ENCODE measurements at places on chromosomes 4 and X.

DNA sequence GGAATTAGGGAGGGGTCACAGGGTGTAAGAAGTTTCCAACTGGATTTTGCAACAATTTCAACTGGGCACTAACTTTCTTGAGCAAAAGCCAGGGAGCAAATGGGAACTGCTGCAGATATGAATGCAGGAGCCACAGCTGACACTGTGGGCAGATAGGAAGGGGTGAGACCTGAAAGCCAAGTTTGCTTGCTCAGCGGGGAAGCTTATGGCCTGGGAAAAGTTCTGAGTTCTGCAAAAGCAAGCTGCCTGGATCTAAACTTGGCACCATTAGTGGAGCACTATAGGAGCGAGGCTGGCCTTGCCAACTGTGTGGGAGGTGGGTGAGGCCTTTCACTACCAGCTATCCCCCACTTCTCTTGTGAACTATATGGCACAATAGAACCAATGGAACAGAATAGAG lies 11.1 kb downstream of the CYSLTR1 start:
- no peak for DNase-seq

DNA sequence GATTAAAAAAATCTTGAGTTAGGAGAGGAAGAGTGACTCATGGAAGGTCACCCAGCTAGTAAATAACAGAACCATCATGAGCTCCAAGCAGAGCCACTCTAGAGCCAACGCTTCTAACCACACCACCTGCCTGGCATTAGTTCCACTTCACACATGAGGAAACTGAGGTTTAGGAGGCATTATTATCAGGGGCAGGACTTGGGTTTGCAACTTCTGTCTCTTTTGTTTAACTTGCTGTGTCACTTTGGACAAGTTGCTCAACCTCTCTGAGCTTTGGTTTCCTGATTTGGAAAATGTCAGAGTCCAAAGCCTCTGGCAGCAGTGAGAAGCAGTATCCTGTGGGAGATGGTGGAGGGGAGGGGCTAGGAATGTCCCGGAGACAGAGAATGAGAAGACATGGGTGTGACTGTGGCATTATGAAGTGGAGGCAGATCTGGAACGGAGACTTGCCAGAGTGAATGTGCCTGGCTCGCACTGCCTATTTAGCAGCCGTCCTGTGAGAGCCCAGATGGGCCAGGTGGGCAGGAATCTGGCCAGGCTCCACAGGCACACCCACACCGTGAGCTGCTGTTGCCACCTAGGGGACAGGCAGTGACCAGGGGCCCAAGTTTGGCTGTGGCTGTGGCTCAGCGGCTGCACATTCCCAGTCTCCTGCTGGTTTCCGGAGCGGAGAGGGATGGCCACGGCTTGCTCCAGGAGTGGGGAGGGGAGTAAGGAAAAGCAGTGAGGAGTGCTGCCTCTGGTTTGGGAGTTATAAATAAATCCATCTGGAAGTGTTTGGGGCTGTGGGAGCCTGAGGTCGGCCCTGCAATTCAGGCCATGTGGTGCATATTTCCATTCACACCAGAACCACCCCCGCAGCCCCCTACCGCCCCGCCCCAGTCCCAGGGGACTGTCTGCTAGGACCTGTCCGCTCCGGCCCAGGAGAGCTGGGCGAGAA lies 93.4 kb downstream of the NHSL2 start:
- no peak for DNase-seq

DNA sequence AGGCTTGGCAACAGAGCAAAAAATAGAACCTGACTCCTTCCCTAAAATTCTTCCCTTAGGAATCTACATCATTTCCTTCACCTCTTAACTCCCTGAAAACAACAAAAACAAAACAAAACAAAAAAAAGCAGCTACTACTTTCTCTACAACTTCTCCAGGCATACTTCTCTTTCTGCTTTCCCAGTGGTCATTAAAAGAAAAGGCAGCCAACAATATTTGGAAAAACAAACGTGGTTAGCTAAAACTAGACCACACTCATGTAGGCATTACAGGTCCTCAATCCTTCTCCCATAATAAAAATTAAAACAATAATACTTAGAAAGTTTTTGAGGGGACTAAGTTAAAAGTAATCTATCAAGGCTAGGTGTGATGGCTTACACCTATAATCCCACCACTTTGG lies 29.0 kb upstream of the SMIM14 start:
- DNase-seq = no peak

GRCh38 chrX:69154051-69154450 lies 11.2 kb downstream of the PJA1 start:
- DNase-seq = no peak

Data from caudate nucleus (tissue), 63 donors.